Activated T-helper 1 cell treated with anti-CD3 and anti-CD28 coated beads, Interleukin-2, amount 50 U/mL, for 16 hours (primary cell): ENCODE measurements at places on chromosomes 7 and 10.

GRCh38 chr10:15715619-15716227 lies 4.0 kb downstream of the ITGA8 start:
- no peak for DNase-seq

- no peak for DNase-seq
Measured at GRCh38 chr10:99172128-99172738, 63.4 kb downstream of the HPSE2 start.

DNA sequence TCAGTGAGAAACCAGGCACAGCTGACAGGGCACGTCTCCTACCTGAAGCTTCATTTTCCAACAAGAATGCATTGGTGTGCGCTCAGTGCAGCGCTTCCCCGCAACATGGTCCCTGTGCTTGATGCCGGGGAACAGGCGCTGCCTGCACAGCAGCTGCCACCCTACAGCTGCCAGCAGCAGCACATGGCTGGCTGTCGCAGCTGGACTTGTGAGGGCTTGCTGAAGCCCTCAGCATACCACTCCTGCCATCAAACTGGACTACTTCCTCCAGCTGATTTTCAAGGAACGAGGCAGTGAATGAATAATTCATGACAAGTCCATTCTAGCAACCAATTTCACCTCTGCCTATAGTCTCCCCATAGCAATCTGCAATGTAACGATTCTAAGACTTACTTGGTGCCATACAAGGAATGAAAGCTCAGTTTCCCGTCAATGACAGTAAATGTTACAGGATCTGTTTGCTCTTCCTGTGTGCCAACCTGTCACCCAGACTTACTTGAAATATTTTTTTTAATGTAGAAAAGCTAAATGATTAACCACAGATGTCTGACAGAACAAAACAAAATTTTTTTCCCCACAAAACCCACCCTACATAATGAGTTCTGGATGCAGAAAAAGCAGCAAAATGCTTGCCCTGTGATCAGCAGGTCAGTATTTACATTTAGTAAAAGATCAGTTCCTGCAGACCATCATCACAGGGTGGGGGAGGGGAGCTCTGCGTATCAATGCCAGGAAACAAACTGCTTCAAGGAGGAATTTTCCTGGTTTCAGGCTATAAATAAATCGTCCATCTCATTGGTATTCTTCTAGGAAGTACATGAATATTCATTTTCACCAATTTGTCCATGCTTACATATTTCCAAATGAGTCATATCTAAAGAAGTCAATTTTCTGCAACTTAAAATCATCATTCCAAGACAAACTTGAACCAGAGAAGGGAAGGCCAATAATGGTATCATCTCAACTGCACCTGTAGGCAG lies 140.6 kb downstream of the ALOX5 start:
- DNase-seq, result no peak

DNA sequence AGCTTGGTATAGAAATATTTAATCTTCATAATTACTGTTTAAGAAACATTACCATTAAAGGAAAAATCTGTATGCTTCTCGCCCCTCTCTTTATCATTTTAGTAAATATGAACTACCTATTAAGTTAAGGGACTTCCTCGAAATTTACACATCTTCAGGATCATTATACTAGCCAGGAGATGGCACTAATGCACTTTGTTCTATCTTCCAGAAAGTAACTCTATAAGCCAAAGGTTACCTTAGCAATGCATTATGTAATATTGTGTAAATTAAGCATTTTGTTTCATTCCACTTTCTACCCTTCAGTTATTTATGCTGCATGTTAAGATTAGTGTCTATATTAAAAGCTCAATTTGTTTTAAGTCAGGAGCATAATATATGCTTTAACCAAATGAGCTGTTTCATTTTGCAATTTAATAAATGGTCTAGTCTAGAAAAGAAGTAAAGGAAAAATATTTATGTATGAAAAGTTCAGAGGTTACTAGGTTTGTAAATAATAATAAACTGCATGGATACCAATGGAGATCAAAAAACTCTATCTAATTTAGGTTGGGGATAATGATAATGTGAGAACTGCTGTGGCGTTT lies 128.5 kb downstream of the ANKRD7 start:
- no peak for DNase-seq

DNA sequence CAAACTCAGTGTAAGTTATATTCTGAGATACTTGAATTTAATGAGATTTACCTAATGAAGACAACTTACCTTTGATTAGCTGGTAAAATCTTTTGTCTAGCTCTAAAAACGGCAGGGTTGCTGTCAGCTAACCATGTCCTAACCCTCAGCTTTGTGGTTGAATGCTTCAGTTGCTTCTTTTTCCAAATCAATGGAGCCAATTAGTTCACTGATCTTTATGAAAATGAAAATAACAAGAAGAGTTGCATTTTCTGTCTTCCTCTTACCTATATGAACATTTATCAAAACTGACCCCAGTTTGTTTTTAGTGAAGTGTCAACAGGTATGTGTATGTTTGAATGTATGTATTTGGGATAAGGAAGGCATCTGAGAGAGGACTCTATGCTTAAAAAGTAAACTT lies 253.1 kb upstream of the MTPN start:
- DNase-seq, result no peak

- DNase-seq, result no peak
Measured at GRCh38 chr7:128318691-128319090, 25.0 kb downstream of the RBM28 start.

GRCh38 chr10:22034333-22034732 lies 30.8 kb upstream of the DNAJC1 start:
- DNase-seq, result no peak

DNA sequence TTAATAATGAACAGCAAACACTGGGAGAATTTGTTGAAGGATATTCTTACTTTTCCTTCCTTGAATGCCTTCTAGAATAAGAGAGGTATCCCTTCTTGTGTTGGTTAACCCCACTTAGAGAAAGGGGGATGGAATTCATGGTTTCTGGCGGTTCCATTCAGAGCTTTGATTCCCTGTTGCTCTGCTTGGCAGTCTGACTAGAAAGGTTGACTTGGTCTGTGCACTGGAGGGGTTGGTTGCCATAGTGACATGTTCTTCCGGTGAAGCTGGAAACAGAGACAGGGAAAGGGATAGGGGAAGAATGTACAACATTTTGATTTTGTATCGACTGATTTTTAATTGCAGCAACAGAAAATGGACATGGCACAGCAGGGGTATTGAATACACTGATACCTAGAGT lies 2.5 kb downstream of the TMEM178B start:
- no peak for DNase-seq

- no peak for DNase-seq
Measured at GRCh38 chr7:94999069-94999351, 91.6 kb downstream of the PPP1R9A start.

- DNase-seq, result no peak
Measured at GRCh38 chr7:148987751-148988512, 40.4 kb downstream of the PDIA4 start.

GRCh38 chr7:156527458-156527890 lies 113.1 kb upstream of the RNF32 start:
- DNase-seq, result no peak

DNA sequence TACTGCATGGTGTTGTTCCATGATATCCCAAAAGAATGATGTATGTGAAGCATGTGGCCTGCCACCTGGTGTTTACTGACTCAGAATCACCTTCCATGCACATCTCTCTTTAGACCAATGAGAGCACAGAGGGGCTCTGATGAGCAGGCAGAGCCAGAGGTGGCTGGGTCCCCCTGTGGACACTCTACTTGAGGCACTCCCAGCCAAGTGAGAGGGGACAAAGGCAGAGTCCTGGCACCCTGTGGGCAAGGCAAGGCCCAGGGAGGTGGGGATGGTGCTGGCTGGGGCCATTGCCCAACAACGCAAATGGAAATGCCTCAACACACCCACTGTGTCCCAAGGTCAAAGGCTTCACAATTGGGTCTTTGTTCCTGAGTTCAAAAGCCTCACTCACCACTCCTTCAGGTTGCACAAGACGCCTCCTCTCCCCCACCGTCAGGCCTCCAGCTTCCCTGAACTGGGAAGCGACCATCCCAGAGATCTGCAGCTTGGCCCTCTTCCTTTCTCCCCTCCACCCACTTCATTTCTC lies 164.6 kb downstream of the NEURL1 start:
- no peak for DNase-seq

GRCh38 chr10:26729395-26729794 lies 31.9 kb downstream of the PDSS1 start:
- DNase-seq, result no peak

DNA sequence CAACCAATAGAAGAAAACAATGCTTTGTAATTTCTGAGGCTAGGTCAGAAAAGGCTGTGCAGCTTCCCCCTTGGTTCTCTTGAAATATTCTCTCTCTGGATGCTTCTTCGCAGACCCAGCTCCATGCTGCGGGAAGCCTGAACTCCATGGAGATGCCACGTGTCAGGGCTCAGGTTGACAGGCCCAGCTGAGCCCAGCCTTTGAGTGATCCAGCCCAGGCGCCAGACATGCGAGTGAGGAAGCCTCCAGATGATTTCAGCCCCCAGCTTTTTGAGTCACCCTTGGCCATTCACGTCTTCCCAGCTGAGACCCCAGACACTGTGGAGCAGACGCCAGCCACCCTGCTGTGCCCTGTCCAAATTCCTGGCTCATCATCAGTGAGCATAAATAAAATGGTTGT lies 378.4 kb upstream of the NRP1 start:
- no peak for DNase-seq

DNA sequence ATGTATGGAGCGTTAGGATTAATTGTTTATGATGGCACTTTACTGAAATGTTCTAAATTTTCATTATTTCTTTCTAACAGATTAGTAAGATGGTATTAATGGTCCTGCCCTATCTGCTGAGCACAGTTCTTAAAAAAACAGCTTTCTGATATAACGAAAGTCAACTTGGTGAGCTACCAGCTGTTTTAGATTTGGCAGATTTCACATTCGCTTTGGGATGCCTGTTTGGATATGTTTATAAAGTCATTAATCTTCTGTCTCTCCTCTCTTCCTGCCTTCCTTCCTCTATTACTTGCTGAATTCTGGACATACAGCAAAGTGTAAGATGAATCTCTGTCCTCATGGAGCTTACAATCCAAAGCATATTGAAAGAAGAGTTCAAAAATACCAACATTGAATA lies 396.8 kb upstream of the LRGUK start:
- DNase-seq, result no peak

DNA sequence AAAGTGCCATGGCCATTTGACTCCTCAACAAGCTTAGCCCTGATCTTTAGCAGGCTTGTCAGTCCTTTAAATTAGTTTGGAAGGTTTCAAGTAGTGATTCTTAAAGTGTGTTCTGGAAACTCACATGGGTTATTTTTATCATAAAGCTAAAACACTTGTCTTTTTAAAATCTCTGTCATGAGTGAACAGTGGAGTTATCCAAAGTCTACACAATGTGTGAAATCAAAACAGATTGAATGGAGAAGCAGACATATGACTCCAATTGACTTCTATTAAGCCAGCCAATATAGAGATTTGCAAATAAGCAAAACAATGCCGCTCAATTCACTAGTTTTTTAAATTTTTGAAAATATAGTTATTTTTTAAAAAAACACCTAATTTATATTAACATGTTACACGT lies 53.3 kb upstream of the SORCS3 start:
- no peak for DNase-seq

DNA sequence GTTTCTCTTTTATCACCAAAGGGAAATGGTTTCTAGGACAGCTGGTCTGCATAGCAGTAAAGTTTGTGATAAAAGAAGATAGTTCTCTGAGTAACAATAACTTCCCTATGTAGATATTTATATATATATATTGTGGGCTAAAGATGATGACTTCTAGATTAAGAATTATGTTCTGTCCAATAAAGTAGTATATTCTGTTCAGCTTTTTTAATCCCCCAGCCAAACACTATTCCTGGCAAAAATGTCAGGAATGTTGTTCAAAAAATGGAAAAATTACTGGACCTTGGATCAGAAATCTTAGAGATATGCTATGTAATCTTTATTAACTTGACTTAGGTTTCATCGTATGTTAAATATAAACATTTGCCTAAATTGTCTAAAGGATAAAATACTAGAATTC lies 136.3 kb upstream of the GNAI1 start:
- no peak for DNase-seq

GRCh38 chr7:130400120-130400572 lies 19.9 kb downstream of the CPA1 start:
- no peak for DNase-seq

DNA sequence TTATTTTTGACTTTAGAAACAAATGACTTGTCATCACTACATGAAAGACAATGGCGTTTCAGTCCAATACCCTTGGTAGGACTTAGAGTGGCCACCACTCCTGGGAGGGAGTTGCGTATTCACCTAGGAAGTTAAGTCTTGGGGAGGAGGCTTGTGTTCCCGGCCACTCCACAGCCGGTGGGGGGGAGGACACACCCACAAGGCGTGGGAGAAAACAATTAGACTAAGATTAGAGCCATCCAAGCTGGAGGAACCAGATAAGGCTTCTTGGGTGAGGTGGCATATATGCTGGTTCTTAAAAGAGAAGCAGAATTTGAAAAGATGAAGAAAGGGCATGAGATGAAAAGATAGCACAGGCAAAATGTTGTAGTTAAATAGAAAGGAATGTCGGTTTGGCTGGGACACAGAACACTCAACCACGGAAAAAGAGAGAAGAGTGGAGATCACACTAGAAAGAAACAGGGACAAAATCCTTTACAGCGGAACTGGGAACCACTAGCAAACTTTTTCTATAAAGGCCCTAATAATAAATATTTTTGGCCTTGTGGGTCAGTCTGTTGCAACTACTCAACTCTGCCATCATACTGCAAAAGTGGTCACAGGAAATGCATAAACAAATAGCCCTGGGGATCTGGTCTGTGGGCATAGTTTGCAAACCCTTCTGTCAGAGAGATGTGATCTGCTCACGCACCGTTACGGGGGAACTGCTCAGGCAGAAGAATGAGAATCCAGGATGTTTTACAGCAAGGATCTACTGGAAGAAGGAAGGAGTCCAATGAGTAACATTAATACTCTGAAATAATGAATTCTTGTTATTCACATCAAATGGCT lies 651.8 kb downstream of the PARD3 start:
- DNase-seq, result no peak
